ENCODE measurements at places on chromosomes 3 and 15. TPM values are rescaled to one million over a fixed set of nuclear protein-coding genes. Genes with fewer than 3 reads are reported as not detected.
A peak's percentile ranks its signal among the peaks of the same experiment; 100 is the strongest.

DNA sequence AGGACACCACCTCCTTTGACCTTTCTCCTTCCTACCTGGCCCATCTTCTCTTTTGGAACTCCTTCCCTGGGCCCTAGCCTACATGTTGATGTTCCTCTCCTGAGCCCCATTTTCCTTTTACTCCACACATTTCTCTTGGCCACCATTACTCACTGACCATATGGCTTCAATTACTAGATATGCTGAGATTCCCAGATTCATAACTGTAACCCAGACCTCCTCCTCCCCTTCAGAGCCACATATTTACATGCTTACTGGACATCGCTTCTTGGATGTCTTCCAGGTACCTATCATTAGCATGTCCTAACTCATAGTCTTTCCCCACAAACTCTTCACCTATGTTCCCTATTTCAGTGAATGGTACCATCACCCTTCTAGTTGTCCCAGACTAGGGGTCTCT lies 24.4 kb upstream of the TRIM59 start:
- peak; percentile 56 for DNase-seq

DNA sequence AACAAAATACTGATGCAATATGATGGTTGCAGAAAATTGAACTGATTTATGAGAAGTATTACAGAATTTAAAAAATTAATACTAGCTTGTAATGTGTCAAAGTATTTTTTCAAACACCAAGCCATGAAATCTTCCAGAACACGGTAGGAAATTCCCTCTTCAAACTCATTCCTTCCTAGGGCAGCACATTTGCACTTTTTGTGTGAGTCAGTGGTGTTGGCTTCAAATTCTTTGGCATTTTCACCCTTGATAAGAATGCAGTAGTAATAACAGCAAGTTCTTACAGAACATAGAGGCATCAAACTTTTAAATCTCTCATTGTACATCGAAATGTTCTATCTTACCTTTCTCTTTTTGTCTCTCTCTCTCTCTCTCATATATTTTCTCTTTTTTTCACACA lies 191.8 kb downstream of the CGGBP1 start:
- DNase-seq = peak; percentile 12

DNA sequence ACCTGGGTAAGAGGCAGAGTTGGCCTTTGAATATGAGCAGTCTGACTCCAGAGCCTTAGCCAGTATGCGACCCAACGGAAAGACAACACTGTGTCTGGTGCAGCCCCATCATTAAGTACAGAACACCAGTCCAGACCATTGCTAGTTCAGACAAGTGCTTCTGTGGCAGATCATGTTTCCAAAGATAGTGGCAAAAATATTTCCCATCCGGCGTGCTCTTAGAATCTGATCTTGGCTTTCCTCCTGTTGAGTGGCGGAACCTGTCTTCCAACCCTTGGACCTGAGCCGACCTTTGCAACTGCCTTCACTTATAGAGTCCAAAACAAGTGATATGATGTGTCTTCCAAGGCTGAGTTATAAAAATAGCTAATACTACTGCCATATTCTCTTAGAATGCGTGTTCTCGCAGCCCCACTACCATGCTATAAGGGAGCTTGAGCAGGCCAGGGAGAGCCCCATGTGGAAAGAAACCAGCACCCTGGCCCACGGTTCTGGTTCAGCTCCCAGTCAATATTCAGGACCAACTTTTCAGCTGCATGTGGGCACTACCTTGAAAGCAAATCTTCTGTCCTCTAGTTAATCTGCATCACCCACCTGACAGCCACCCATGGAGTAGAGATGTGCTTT lies 322.4 kb upstream of the SLCO3A1 start:
- no peak for DNase-seq

DNA sequence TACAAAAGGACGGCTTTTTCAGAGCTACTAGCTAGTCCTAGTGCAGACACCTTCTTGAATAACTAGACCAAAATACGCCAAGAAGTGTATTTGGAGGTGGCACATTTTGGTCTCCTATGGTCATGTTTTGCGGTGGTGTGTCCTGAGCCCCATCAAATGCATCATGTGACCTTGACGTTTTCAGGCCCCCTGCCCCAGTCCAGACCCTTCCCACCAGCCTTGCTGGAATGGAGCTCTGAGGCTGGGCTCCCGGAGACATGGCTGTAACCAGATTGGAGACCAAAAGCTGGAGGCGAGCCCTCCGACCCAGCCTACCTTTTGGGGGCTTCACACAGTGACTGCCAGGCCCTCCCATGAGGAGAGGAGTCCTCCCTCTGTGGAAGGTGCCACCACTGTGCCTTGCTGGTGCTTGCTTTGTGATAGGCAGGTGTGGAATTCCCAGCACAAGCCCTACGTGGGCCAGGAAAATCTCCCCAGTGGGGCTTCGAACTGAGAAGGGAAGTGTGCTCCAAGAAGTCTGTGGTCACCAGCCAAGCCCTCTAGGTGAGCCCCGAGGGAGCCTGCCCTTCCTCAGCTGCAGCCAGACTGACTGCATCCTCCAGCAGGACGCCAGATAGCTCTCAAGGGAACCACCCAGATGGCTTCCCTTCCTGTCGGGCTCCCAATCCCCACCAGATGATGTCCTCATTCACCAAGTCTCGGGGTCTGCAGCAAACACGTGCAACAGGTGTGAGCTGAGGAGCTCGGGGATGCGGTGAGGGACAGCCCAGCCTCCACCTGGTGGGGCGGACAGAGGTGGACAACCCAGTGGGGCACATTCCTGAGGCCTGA lies 126.2 kb downstream of the ASB7 start:
- DNase-seq = no peak

DNA sequence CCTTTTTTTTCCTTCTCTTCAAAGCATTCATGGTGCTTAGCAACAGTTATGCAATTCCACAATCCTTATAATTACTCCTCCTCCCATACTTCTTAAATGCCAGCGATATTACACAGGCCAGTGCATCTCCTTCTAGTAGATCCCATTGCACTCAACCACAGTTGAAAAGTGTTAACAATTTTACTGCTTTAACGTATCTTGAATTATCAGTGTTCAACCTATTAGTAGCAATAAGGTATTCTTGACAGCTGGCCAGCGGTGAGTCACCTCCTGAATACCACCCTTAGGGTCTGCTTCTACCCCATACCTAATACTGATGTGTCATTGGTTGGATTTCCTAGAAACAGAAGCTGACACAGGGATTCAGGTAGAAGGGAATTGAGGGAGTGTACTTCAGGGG lies 24.0 kb upstream of the TEX9 start:
- peak; percentile 50 for DNase-seq

- DNase-seq = no peak
These were observed 49.9 kb downstream of the PGPEP1L start for GRCh38 chr15:98957655-98958054.

- peak; percentile 45 for DNase-seq
These were observed 73.1 kb upstream of the SPATA12 start for GRCh38 chr3:56987238-56987895.

- DNase-seq = no peak
These were observed 28.2 kb downstream of the PIK3CB start for GRCh38 chr3:138806376-138807080.

- DNase-seq = no peak
These were observed 38.4 kb upstream of the CHD2 start for GRCh38 chr15:92861742-92862141.

DNA sequence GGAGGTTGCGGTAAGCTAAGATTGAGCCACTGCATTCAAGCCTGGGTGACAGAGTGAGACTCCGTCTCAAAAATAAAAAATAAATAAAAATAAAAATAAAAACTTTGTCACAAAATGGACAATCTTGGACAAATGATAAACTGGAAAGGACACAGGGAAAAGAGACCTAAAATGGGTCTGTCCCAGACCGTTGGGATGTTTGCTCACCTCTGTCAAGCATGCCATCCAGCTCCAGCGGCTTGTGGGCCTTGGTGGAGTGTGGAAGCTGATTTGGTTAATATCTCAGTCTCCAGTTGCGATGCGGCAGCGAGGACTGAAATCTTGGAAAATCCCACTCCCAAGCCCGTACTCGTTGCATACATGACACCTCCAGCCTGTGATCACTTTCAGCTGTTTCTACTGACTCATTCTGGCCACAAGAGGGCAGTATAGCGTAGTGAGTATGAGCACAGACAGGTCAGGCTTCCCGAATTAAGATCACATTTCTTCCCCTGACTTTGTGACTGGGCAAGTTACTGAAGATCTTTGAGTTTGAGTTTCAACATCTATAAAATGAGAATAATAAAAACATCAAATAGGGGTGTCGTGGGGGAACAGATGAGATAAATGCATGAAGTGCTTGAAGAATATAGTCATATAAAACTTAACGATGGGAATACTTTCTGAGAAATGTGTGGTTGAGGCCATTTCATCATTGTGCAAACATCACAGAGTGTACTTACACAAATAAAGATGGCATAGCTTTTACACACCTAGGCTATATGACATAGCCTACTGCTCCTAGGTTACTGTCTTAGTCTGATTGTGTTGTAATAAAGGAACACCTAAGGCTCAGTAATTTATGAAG lies 19.6 kb upstream of the MOBP start:
- DNase-seq = peak; percentile 64

DNA sequence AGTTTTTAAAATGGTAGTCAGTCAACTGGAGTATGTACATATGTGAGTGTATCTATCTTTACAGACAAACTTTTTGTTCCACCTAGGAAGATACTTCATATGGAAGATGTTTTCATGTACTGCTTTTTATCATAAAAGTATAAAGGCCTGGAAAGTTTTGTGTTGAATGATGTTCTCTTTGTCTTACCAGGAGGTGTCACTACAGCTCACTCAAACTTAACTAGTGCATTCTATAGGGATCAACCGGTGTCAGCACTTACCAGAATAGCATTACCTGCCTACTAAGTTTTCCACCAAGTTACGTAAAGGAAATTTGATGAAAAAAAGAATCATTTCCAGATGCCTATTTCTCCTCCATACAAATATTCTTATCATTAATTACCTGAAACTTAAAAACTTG lies 522.6 kb upstream of the SEMA6D start:
- peak; percentile 4 for DNase-seq

DNA sequence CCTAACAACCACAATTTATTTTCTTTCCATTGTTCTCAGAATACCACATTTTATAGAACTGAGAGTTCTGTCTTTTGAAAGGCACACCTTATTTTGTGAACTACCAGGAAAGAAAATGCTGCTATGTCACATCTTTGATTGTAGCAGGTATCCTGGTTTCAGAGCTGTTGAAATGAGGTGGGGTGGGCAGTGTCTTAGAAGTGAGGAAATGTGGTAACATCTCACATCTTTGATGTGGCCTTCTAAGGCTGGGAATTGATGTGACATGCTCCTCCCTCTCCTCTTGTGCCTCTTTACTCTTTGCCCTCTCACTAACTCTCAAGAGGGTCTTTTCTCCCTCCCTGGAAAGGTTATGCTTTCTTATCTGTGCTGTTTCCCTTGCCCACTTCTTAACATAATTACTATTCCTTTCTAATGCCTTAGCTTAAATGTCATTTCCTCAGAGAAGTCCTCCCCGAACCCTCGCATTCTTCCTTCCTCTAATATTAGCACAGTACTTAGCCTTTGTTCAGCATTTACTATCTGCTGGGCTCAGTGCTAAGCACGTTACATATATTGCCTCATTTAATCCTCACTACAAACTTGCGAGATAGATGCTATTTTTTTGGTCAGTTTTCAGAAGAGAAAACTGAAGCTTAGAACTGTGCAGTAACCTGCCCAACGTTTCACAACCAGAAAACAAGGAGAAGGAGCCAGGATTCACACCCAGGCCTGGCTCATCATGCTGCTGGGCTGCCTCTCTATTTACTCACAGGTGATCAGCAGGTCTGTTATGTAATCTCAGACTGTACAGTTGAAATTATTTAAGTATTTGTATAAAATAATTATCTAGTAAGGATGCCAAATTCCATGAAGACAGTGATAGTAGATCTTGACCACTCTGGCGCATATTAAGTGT lies 24.0 kb upstream of the SPTSSB start:
- DNase-seq = no peak

DNA sequence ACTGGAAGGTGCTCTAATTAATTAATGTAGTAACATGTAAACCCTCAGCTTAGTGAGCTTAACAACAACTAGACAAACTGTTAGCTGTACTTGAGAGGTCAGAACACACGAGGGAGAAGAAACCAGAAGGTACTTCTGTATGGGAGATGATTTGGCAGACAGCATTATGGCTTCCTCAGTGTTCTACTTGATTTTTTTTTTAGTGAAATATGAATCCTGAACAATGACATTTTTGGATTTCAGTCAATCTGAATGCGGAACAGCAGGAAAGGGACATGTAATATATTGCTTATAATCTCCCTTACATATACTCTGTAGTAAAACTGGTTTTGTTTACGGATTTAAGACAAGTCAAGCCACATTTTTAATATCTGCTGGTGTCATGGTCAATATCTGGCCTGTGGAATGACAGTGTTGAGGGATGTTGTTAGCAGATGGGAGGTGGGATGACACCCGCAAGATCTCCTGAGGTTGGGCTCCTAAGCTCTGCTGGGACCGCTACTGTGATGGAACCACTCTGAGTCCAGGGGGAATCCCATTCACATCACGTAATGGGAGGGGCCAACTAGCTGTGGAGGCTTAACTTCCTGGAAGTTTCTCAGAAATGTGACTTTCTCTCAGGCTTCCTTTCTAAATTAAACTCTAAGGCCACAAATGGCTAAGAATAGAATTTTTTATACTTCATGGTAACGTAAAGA lies 18.7 kb downstream of the TNFAIP8L3 start:
- DNase-seq = no peak

DNA sequence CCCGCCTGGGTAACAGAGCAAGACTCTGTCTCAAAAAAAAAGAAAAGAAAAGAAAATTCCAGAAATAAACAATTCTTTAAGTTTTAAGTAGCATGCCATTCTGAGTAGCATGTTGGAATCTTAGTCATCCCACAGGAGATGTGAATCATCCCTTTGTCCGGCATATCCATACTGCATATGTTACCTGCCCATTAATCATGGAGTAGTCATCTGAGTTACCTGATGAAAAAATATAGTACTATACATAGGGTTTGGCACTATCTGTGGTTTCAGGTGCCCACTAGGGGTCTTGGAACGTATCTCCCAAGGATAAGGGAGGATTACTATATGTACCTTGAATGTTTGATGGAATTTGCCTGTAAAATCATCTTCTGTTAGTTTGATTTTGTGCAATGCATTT lies 6.3 kb upstream of the CCR4 start:
- peak; percentile 66 for DNase-seq

GRCh38 chr3:118729546-118729945 lies 305.1 kb downstream of the IGSF11 start:
- peak; percentile 10 for DNase-seq

- DNase-seq = no peak
These were observed 84.7 kb downstream of the SCN11A start for GRCh38 chr3:38966811-38967692.

DNA sequence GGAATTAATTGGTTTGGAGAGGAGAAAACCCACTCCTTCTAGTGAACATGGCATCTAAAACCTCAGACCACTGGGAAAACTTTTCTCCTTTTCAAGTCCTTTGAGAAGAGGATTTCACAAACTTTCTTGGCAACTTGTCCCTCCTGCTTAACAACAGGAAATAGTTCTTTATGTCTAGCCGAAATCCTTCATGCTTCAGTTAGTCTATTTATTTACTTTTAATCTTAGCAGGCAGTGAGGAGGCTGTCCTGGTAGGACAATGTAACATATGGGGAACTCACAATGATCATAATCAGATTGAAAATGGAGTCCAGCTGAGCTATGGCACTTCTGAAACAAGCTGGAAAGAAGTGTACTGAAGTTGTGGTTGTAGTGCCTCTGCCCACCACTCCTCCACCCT lies 50.6 kb downstream of the KY start:
- no peak for DNase-seq

GRCh38 chr3:193791041-193792032 lies 198.3 kb downstream of the OPA1 start:
- DNase-seq = no peak

The LYSMD2 gene
- total RNA-seq = 19.3 TPM

The TM6SF1 gene
- total RNA-seq = not detected

The TGFBR2 gene
- total RNA-seq = 76.6 TPM

The ANKUB1 gene
- total RNA-seq = not detected

The SMAD3 gene
- 20.9 TPM for total RNA-seq

The SNX33 gene
- 9.4 TPM for total RNA-seq

The ZNF621 gene
- 9.2 TPM for total RNA-seq
